ENCODE measurements at places on chromosomes 1 and 21.

DNA sequence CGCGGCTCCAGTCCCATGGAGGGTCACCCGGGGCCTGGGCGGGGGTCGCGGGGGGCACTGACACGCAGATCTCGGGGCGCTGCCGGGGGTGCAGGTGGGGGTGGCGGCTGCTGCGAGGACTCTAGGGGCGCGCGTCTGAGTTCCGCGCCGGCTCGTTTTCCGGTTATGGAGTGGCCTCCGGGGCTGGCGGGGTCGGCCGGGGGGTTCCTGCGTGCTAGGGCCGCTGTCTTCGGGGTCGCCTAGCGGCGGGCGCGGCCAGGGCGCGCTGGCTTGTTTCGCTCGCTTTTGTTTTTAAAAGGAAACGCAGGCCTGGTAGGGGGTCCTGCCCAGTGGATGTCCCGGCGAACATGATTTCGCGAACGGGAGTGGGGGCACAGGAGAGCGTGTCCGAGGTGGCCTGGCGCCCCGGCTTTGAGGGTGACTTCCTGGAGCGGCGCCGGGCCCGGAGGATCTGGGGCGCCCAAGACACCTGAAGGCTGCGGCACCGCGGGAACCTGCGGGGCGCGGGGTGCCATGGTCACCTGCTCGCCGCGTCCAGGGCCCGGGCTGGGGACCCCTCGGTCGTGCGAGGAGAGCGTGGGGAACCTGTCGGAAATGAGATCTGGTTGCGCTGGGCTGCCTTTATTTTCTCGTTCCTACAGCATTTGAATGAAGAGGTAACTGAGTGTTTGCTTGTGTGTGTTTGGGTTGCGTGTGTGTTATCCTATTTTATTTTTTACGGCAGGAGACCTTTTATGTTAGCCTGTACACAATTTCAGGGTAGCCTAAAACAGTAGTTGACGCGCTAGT is 618 bp downstream of the ETS2 start:
- DNase-seq = no peak

DNA sequence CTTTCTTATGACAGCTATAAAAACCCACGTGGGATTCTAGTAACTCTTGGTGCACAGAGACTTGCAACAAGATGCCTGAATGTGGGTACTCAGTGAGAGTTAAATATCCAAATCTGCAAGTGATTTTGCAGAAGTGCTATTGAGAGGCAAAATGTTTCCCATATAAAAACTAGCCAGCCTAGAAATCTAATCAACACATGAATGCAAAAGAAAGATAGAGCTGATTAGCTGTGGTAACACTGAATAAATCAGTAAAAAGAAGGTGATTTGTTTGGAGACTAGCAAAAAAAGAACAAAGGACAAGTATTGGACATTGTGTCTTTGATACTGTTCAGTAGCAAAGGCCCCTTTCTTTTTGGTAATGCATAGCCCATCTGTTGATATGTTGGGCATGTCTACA is 213.7 kb upstream of the SGIP1 start:
- no peak for DNase-seq

DNA sequence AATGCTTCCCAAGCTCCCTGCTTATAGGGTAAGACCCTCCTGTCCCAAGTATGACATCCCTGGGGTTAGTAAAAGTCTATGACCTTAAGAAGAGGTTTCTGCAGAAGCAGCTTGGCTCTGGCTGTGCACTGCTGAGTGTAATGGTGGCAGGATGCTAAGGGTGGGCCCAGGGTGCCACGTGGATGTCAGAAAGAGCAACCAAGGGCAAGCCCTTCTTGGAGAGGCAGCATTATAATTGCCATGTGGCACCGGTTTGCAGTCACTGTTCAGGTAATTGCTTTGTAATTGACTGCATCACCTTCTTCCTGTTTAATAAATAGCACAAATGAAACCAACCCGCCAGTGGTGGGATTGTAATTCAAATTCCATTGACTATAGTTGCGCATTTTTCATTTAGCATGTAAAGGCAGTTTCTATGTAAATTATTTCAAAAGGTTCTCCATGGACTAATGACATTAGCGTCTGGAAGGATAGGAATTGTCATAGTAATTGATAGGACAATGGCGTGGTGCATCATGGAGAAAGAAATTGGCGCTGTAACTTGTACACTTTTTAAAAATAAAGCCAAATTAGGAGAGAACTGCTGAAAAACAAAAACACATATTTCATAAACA is 490.6 kb upstream of the VAMP3 start:
- DNase-seq = no peak

DNA sequence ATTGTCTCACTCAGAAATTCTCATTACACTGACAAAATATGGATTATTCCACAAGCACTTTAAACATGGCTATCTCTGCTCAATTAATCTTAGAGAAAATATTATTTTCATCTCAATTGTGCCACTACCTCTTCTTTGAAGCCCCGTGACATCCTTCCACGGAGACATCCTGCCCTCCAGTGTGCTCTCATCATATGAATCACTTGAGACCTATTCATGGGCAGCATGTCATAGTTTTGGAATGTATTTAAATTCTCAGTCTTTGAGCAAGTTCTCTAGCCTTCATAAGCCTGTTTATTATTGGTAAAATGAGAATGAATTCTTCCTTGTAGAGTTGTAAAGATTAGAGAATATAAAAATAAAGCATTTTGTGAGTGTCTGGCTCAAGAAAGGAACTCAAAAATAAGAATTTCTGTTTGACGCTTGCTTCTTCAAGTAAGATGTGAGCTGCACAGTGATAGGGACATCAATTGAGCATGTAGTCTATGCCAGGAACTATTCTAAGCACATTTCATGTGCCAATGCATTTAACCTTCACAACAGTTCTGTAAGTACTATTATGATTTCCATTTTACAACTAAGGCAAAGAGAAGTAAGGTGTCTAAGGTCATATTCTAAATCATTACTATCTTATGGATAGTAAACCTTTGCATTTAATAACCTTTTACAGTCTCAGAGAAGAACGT is 557.4 kb upstream of the ZRANB2 start:
- no peak for DNase-seq

DNA sequence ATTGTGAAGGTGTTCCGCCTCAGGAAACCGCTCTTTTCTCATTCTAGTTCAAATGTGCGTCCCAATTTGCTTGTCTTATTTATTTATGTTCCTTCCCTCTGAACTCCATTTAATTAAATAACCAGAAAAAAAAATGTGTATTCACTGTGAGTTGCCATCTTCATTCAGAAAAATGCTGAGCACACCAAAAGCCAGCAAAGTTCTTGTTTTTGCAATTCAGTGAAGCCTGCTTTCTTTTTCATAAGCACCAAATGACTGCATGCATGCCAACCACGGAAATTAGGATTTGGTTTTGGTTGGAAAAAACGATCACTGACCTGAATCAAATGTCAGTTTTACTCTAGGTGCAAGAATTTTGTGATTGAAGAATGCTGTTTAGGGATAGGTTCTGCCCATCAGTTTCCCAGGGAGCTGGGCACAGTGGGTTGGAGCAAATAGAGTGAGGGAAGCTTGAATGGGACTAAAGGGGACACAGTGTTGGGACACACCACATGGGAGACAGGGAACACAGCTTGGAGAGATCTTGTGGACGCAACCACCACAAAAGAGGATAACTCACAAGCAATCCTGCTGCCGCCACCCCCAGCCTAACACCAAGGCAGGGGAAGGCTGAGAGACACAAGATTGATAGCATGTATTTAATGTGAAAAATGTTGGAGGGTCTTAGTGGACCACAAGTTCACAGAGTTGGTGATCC is 183.4 kb upstream of the GALNT2 start:
- no peak for DNase-seq

- DNase-seq = no peak
Measured at GRCh38 chr1:156544592-156545102, 27.7 kb downstream of the IQGAP3 start.

- no peak for DNase-seq
Measured at GRCh38 chr1:53869454-53870117, 20.0 kb downstream of the YIPF1 start.

GRCh38 chr1:167130829-167131510 is 37.1 kb downstream of the STYXL2 start:
- no peak for DNase-seq

DNA sequence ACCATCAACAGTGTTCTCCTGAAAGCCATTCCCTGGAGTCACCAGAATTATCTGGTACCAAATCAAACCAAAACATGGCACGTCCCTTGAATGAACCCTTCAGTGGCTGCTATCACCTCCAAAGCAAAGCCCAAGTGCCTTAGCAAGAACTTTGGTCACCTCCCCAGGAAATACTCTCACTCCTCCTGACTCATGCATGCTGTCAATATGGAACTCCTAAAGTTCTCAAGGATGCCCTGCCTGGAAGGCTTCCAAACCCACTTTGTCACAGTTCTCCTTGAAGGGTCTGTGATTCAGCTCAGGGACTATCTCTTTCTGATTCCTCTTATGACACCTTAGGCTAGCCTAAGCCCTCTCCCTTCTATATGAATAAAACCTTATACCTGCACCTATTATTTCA is 146.1 kb upstream of the RUNX1 start:
- DNase-seq = no peak

All from MCF 10A (cell line).